ENCODE measurements at places on chromosomes 11 and 22. TPM values are rescaled to one million over a fixed set of nuclear protein-coding genes. Genes with fewer than 3 reads are reported as not detected.

Gene XKR3
- total RNA-seq = not detected

Gene COPB1
- total RNA-seq = 273 TPM

Gene P4HA3
- under 0.01 TPM for total RNA-seq

Gene FOLH1
- not detected for total RNA-seq

Gene ENTHD1
- total RNA-seq = not detected

Gene APOL4
- under 0.01 TPM for total RNA-seq

Gene BTBD18
- total RNA-seq = not detected

Gene OR51A7
- not detected for total RNA-seq

GRCh38 chr11:125930076-125930450 is 15.8 kb upstream of the VSIG10L2 start:
- DNase-seq = no peak

DNA sequence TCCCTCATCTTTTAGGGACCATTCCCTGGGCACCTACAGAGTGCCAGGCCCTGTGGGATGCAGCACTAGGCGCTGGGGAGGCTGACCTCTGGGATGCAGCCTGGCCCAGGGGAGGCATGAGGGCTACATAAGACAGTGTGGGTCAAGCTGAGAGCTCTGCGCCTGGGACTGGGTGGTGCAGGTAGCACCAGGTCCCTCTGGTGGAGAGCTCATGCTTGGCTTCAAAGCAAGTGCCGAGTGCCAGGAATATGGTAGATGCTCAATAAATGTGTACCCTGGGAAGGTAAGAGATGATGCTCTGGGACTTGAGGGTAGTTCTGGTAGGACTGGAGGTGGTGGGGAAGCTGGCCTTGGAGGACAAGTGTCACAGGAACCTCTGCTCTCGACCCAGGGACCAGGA is 2.0 kb upstream of the MPPED1 start:
- DNase-seq = no peak

- DNase-seq = no peak
Observed at GRCh38 chr11:20712912-20713311, 43.5 kb downstream of the NELL1 start.

DNA sequence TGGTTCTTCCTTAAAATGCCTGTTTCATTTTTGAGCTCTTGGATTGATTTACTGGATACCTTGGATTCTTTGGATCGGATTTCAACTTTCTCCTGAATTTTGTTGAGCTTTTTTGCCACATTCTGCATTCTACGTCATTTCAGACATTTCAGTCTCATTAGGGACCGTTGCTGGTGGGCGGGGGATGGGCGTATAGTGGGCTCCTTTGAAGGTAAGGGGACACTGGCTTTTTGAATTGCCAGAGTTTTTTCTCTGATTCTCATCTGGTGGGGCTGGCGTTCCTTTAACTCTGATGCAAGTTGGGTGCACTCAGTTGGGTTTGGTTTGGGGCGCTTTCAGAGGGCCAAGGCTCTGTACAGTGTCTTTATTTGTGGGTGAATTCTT is 216.5 kb downstream of the DYNC2H1 start:
- DNase-seq = no peak

DNA sequence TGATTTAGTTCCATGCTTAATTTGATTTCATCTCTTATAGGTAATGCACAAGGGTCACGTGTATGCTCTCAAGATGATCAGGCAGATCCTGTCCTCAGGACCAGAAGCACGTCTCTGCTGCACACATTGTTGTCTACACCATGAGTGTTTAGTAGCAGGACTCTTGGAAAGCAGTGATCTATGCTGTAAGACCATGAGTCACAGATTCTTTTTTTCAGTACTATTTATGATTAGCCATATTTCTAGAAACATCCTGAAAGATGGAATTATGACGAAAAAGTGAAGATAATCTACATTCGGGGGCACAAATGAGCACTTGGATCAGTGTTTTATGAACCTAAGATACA is 29.6 kb downstream of the ZBED4 start:
- DNase-seq = no peak

GRCh38 chr11:39569789-39570188 is 1889.7 kb downstream of the LRRC4C start:
- DNase-seq = no peak

- peak; percentile 79 for DNase-seq
Observed at GRCh38 chr22:37497062-37497599, 10.9 kb upstream of the MFNG start.

DNA sequence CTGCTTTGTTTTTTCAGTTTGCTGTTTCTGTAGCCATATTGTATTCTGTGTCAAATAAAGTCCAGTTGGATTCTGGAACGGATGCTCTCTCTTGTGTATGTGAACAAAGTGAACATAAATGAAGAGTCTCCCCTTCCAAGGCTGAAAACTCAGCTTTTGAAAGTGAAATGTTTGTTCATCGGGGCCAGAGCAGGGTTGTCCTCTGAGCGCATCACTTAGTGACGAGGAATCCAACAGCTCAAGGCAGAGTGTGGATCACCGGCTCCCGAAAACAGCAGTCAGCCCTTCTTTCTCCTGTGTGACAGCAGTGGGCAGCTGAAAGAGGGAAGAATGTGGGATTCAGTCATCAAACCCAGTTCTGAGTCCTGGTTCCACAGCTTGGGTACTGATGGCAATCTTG is 21.4 kb downstream of the RBX1 start:
- no peak for DNase-seq

GRCh38 chr11:7596975-7597391 is 76.3 kb downstream of the CYB5R2 start:
- DNase-seq = peak; percentile 96

- no peak for DNase-seq
Observed at GRCh38 chr22:41500303-41500702, 31.4 kb downstream of the ACO2 start.
